Immature natural killer cell (primary cell): ENCODE measurements at places on chromosomes 7 and 10. TPM values are rescaled to one million over a fixed set of nuclear protein-coding genes. Genes with fewer than 3 reads are reported as not detected.

TAS2R3 gene
- polyA plus RNA-seq = not detected

EDRF1 gene
- polyA plus RNA-seq = 8.6 TPM

PPP1R17 gene
- polyA plus RNA-seq = not detected

CNPY1 gene
- polyA plus RNA-seq = not detected

HIPK2 gene
- polyA plus RNA-seq = 3.5 TPM

UPK3BL1 gene
- polyA plus RNA-seq = 38.2 TPM

PTER gene
- polyA plus RNA-seq = 16.0 TPM

KIAA1217 gene
- not detected for polyA plus RNA-seq

OR2A42 gene
- not detected for polyA plus RNA-seq

CRPPA gene
- polyA plus RNA-seq = 0.65 TPM

SFTPA2 gene
- polyA plus RNA-seq = not detected

PHF14 gene
- 4.5 TPM for polyA plus RNA-seq

KIFBP gene
- 2.8 TPM for polyA plus RNA-seq

SKIDA1 gene
- polyA plus RNA-seq = not detected

INMT gene
- not detected for polyA plus RNA-seq

CC2D2B gene
- not detected for polyA plus RNA-seq

ADCYAP1R1 gene
- polyA plus RNA-seq = not detected

TMEM176B gene
- polyA plus RNA-seq = not detected

ZNF212 gene
- polyA plus RNA-seq = 1.3 TPM

SPAM1 gene
- not detected for polyA plus RNA-seq

CNTNAP2 gene
- polyA plus RNA-seq = 0.94 TPM

ZDHHC6 gene
- polyA plus RNA-seq = 27.4 TPM

PRKG1 gene
- polyA plus RNA-seq = not detected

GCK gene
- not detected for polyA plus RNA-seq

CXCL12 gene
- polyA plus RNA-seq = not detected

AKR1D1 gene
- polyA plus RNA-seq = not detected

HOXA13 gene
- polyA plus RNA-seq = not detected

DYNC1I1 gene
- polyA plus RNA-seq = not detected

SLC16A12 gene
- polyA plus RNA-seq = not detected

SLC18A3 gene
- polyA plus RNA-seq = not detected

TAS2R41 gene
- not detected for polyA plus RNA-seq

SCIN gene
- polyA plus RNA-seq = not detected

SFTPA1 gene
- polyA plus RNA-seq = not detected

MOSPD3 gene
- 29.3 TPM for polyA plus RNA-seq

CTAGE4 gene
- polyA plus RNA-seq = not detected

ANXA11 gene
- polyA plus RNA-seq = 136 TPM

KIF20B gene
- polyA plus RNA-seq = 17.0 TPM

ZNF398 gene
- 1.1 TPM for polyA plus RNA-seq

MNX1 gene
- polyA plus RNA-seq = not detected

SEMA3A gene
- polyA plus RNA-seq = not detected

SPDYE8 gene
- polyA plus RNA-seq = not detected

LAMB4 gene
- polyA plus RNA-seq = not detected

DKK1 gene
- polyA plus RNA-seq = not detected

WBP1L gene
- 35.2 TPM for polyA plus RNA-seq

ACSM6 gene
- polyA plus RNA-seq = not detected

GPR15LG gene
- not detected for polyA plus RNA-seq

PRTFDC1 gene
- polyA plus RNA-seq = 0.40 TPM
